ENCODE measurements at places on chromosomes 2 and 18.

- no peak for DNase-seq
These were observed 404.7 kb downstream of the FBXO15 start for GRCh38 chr18:73742957-73743356.

GRCh38 chr2:86608832-86609410 lies 14.7 kb downstream of the RNF103 start:
- DNase-seq: no peak

- no peak for DNase-seq
These were observed 42.8 kb downstream of the ITSN2 start for GRCh38 chr2:24317491-24317920.

DNA sequence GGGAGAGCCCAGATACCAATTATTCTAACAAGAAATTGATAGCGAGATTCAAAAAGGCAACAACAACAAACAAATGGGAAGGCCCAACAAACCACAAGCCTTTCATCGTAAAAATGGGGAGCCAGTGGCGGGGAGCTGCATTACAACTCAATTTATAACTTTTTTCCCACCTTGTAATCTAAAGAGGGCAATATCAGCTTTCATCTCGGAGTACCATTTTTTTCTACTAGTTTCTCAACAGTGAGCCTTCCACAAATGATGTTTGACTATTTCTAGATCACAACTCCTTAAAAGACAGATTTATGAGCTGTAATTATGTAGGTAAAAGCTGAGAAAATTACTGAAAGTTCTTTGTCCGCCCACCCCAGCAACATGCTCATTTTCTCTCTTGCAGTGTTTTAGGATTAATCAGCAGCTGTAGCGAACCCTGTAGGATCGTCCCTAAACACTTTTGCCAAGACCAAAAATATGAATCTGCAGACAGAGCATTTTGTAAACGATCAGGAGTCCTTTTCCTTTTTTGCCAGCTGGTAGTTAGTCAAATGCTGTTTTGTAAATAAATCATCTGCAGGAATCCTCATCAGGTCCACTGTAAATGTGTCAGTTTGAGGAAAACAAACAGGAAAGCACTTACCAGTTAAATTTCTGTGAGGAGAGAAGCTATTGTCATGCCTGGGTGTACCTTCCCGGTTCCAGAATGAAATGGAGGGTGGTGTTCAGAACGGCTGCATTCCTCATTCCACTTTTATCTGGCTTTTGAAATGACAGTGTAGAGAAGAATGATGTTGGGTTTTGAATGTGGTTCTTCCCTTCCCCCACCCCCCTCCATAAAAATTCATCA lies 53.2 kb downstream of the EEF1B2 start:
- peak; percentile 72 for DNase-seq

DNA sequence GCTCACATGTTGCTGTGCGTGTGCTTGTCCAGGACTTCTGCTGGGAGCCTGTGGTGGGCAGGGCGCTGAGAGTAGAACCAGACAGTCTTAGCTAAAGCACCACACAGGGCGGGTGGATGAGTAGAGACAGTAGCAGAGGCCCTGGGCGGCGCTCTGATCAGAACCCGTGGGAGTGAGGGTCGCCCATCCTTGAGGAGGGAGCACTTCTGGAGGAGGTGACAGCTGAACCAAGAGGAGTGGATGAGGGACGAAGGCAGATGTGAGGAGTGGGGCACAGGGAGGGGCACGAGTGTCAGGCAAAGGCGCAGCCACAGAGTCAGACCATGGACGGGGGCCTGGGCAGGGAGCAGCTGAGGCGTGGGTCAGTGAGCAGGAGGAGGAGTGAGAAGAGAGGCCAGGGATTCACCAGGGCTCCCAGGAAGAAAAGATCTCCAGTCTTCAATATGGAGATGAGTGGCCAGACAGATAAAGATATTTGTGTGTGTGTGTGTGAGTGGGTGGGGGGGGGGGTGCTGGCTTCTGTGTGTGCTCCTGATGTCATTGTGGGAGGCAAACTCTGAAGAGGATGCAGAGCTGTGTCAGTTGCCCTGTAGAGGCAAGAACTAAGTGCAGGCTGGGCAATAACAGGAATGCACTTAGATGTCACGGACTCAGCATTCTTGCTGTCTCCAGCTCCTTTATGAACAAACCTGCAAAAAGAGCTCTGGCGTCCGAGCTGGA lies 79.6 kb downstream of the TPO start:
- DNase-seq: no peak

All from HS-5 (cell line).